ENCODE measurements at places on chromosomes 13 and 19. TPM values are rescaled to one million over a fixed set of nuclear protein-coding genes. Genes with fewer than 3 reads are reported as not detected.

GAPDHS gene
- total RNA-seq = not detected

CD209 gene
- not detected for total RNA-seq

RUBCNL gene
- 2.1 TPM for total RNA-seq

MYO1F gene
- total RNA-seq = 280 TPM

ETFB gene
- 45.0 TPM for total RNA-seq

GIPC3 gene
- total RNA-seq = 1.5 TPM

DLL3 gene
- total RNA-seq = not detected

ATXN8OS gene
- not detected for total RNA-seq

MCEMP1 gene
- not detected for total RNA-seq

THSD8 gene
- 0.63 TPM for total RNA-seq

PRR19 gene
- total RNA-seq = 0.35 TPM

CEACAM8 gene
- not detected for total RNA-seq

IGFL2 gene
- total RNA-seq = not detected

IZUMO1 gene
- not detected for total RNA-seq

GRIN2D gene
- 0.16 TPM for total RNA-seq

BRME1 gene
- 1.3 TPM for total RNA-seq

CDX2 gene
- total RNA-seq = not detected

CEACAM1 gene
- total RNA-seq = 10.8 TPM

SRRM5 gene
- 1.2 TPM for total RNA-seq

ZIC5 gene
- total RNA-seq = not detected

SPRYD7 gene
- 1.6 TPM for total RNA-seq

C5AR2 gene
- total RNA-seq = 1.5 TPM

KCTD15 gene
- total RNA-seq = 5.9 TPM

LAIR2 gene
- total RNA-seq = 2.4 TPM

ZNF681 gene
- 5.5 TPM for total RNA-seq

CGB8 gene
- not detected for total RNA-seq

SIGLEC12 gene
- total RNA-seq = not detected

SH2D3A gene
- total RNA-seq = 61.7 TPM

PSG4 gene
- not detected for total RNA-seq

N4BP2L2 gene
- total RNA-seq = 216 TPM

HSH2D gene
- 23.5 TPM for total RNA-seq

ZIK1 gene
- total RNA-seq = 4.9 TPM

LGALS7 gene
- not detected for total RNA-seq

STOML3 gene
- not detected for total RNA-seq

PRX gene
- 2.4 TPM for total RNA-seq

ZNF471 gene
- 2.0 TPM for total RNA-seq

TUBA3C gene
- not detected for total RNA-seq

TMEM86B gene
- 10.6 TPM for total RNA-seq

ZNF30 gene
- total RNA-seq = 10.3 TPM

LGALS7B gene
- total RNA-seq = not detected

HIPK4 gene
- total RNA-seq = not detected

Measured in T-cell (primary cell).